Stimulated activated CD4-positive, alpha-beta T cell treated with anti-CD3 and anti-CD28 coated beads, Interleukin-1b, Interleukin-23, amount 100 ng/mL, for 1 hour (primary cell): ENCODE measurements at places on chromosomes 7 and 10.

- DNase-seq: no peak
Measured at GRCh38 chr7:81583090-81583489, 186.8 kb downstream of the HGF start.

GRCh38 chr10:114526126-114526503 is 121.8 kb upstream of the AFAP1L2 start:
- DNase-seq: no peak

DNA sequence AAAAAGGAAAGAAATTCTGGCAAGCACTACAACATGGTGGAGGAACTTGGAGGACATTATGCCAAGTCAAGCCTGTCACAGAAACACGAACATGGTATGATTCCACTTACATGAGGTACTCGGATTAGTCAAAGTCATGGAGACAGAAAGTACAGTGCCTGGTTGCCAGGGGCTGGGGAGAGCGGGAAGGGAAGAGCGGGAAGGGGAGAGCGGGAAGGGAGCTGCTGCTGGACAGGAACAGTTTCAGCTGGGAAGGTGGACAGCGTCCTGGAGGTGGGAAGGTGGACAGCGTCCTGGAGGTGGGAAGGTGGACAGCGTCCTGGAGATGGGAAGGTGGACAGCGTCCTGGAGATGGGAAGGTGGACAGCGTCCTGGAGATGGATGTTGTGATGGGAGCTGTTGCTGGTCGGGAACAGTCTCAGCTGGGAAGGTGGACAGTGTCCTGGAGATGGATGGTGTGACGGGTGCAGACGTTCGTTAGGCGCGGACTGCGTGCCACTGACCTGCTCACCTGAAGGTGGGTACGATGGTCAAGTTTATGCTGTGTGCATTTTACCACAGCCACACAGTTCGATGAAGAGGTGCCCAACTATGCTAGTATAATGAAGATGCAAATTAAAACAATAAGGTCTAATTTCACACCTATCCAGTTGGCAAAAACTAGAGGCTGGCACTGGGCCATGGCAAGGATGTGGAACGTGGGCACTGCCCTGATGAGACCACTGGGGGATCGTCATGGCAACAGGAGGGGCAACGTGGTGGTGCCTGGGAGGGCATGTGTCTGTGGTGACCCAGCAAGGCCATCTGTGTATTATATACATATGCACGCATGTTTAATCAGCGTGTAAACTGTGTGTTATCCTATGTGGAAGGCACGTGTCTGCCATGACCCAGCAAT is 103.8 kb downstream of the NKX6-2 start:
- DNase-seq: no peak

DNA sequence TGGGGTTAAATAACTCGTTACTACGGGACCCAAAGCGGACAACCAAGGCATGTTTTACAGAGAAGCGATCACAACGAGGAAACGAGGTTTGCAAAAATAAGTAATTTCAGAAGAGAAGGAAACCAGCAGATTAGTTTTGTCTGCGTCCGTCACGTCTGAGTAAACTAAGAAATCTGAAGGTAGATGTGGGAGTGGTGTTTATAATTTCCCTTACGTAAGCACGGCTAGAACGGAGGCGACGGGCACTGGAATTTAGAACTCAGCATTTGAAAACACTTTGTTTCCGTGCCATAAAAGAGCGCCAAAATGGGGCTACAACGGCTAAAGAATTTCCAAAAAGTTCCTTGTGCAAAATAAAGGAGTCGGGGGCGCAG is 718 bp upstream of the UMAD1 start:
- DNase-seq: peak; percentile 14

GRCh38 chr10:55509168-55509567 is 708.1 kb upstream of the PCDH15 start:
- DNase-seq: no peak

- no peak for DNase-seq
Measured at GRCh38 chr7:92768501-92769393, 67.6 kb downstream of the CDK6 start.
